Activated gamma-delta T cell treated with Interleukin-2 at 50 U/mL for 16 hours (primary cell): ENCODE measurements at places on chromosomes 5 and 9.

- DNase-seq, result no peak
Observed at GRCh38 chr5:107531308-107531707, 139.4 kb downstream of the EFNA5 start.

GRCh38 chr9:99873531-99873930, 32.9 kb upstream of the STX17 start:
- no peak for DNase-seq

DNA sequence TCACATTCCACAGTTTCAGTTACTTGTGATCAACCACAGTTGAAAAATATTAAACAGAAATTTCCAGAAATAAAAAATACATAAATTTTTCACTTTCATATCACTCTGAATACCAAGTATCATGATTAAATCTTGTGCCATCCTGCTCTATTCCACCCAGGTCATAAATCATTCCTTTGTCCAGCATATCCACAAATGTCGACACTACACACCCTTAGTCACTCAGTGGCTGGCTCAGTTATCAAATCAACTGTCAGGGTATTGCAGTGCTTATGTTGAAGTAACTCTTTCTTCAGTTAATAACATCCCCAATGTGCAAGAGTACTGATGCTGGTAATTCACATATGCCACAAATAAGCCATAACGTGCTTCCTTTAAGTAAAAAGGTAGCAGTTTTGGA, 115.7 kb downstream of the FBXL17 start:
- no peak for DNase-seq

DNA sequence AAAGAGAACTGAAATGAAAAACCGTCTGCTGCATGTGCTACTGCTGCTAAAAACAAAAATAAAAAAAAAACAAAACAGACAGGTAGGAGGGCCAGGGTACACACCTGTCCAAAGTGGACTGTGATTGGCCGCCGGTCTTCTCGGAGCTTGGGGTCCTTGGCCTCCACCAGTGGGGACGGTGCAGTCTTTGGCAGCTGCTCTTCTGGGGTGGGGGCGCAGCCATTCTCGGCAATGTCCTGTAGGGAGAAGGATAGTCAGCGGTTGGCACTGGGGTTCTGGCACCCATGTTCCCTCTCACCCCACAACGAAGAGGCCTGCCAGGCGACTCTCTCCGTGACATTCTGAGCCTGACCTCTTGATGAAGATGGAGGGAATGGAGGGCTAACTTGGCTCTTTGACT, 84.3 kb downstream of the CRB2 start:
- DNase-seq, result no peak

- DNase-seq, result no peak
Observed at GRCh38 chr9:38382141-38382540, 10.4 kb upstream of the ALDH1B1 start.

- no peak for DNase-seq
Observed at GRCh38 chr9:99416007-99416406, 193.9 kb downstream of the SEC61B start.

GRCh38 chr5:171270136-171270535, 38.9 kb upstream of the TLX3 start:
- DNase-seq, result no peak

GRCh38 chr5:44233691-44234090, 155.5 kb downstream of the FGF10 start:
- no peak for DNase-seq

DNA sequence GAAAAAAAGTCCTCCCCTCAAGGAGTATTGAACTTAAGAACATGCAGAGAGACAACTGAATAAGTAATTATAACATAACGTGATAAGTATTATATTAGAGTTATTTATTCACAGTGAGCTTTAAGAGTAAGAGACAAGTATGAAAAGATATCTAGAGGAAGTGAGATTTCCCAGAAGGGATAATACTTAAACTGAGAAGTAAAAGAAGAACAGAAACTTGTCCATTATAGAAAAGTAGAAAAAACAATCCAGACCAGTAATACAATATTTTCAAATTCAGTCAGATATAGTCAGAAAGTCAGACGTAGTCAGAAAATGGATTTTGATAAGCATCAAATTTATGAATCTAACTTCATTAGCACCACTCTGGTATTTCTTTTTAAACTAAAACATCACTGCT, 613.0 kb upstream of the CCNG1 start:
- DNase-seq, result no peak

- no peak for DNase-seq
Observed at GRCh38 chr5:80341016-80341775, 21.4 kb downstream of the SPZ1 start.
